GDM1 (cell line): ENCODE measurements at places on chromosomes 2 and 18.

DNA sequence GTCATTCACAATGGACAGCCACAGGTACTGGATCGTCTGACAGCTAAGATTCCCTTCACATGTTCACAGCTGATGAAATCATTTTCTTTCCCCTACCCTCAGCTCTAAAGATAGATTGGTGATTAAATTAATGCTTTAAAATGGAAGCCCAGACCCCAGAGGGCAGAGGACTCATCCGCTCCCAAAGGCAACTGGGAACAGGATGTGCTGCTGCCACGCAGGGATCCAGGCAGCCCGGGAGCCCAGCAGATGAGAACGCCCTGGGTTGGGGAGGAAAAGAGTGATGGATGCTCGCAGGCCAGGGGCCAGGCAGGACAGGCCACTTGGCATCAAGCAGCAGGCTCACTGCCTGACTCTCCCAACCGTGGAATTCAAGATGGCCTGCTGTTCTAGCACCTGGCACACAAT is 41.3 kb downstream of the HDHD2 start:
- DNase-seq, result no peak

GRCh38 chr2:32135409-32135808 is 30.3 kb upstream of the SLC30A6 start:
- DNase-seq, result no peak

GRCh38 chr2:125559186-125559585 is 1096.8 kb upstream of the GYPC start:
- no peak for DNase-seq

DNA sequence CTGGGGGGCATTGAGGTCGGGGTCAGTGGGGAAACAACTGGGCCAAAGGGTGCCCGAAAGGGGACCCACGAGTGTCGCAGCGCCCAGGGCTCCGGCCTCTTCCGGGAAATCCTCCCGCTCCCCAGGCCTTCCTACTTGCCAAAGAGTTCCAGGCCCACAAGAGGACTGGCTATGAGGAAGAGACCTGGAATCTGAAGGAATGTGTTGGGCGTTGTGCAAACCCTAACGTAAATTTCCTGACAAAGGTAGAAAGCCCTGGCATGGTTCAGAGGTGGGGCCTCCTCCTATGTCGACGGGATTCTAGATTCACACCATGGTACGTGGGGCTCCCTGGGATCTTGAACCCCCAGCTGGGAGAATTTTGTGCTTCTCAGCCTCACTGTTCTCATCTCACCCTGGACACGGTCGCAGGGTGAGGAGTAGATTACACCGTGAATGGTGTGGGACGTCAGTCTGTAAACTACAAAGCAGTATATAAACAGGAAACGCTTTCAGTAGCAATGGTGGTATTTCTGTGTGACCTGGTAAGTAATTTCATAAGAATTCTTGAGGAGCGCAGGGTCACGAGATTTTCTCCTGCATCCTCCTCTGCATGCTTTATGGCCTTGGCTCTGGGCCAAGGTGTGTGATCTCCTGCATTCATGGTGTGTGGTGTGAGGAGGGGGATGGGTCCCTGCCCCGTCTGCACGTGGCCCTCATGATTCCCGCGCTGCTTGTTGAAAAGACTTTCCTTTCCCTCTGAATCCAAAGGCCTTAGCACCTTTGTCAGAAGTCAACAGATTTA is 868 bp downstream of the HSBP1L1 start:
- DNase-seq, result no peak

GRCh38 chr2:218223046-218223445 is 6.1 kb downstream of the ARPC2 start:
- DNase-seq, result no peak

GRCh38 chr2:58237741-58238140 is 3.4 kb downstream of the FANCL start:
- no peak for DNase-seq

- no peak for DNase-seq
These were observed 198.2 kb downstream of the CTNNA2 start for GRCh38 chr2:79711098-79711497.

DNA sequence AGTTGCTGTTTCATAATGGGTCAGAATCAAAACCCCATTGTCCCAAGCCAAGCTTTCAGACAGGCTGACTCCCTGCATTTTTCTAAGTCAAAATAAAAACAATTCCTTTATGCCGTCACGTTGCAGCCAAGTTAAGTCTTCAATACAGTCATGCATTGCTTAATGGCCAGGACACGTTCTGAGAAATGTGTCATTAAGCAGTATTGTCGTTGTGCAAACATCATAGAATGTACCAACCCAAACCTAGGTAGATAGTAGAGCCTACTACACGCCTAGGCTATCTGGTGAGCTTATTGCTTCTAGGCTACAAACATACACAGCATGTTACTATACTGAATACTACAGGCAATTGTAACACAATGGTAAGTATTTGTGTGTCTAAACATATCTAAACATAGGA is 160.4 kb upstream of the FOSL2 start:
- DNase-seq, result no peak

DNA sequence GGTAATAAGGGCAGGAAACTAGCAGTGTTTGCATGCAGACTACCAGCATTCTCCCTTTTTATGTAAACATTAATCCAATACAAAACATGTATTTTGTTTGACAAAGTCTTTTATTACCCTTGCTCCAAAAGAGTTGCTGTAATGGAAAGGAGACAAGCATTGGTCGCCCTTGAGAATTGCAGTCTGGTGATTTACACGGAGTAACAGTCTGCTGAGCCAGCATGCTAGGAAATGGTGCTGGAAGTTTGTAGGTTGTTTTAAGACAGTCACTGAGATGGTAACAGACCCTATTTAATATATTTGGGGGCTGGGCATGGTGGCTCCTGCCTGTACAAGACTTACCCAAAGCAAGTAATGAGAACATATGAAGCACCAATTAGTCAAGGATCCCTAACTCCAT is 2.8 kb upstream of the PRKCE start:
- DNase-seq, result no peak

GRCh38 chr2:4091869-4092268 is 388.5 kb downstream of the DCDC2C start:
- no peak for DNase-seq

DNA sequence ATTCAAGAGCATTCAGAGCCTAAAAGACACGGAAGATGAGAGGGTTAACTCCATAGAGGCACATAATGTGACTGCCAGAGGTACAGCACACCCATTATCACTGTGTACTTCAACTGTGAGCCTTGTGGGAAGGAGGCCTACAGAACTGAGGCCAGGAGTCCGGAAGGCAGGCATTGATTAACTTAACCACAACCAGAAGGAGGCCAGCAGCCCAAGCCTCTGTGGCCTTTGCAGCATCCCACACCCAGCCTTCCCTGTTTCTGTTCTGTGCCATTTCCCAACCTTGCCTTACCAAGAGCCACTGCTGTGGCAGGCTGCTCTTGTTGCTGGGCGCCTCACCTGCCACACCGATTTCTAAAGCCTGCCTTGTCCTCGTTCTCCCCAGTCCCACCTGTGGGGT is 27.2 kb downstream of the SIGLEC15 start:
- no peak for DNase-seq

GRCh38 chr2:85049236-85049635 is 78.3 kb downstream of the KCMF1 start:
- no peak for DNase-seq

GRCh38 chr2:147386284-147386683 is 458.5 kb upstream of the ACVR2A start:
- DNase-seq, result no peak

DNA sequence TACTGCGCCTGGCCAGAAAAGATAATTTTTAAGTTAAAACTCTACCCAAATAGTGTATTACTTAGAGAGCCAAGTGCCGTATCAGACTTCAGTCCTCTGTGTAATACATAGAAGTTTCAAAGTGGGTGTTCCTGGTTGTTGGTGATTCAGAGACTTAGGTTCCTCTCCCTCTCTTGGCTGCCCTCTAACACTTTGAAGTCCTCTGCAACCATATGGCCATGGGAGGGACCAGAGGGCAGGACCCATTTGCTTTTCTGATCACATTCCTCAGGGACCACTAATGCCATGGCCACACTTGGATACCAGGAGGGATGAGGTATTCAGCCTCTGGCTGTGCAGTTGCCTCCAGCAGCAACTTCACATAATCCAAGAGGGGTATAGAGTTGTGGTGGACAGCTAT is 131.5 kb downstream of the CAPN13 start:
- DNase-seq, result no peak

DNA sequence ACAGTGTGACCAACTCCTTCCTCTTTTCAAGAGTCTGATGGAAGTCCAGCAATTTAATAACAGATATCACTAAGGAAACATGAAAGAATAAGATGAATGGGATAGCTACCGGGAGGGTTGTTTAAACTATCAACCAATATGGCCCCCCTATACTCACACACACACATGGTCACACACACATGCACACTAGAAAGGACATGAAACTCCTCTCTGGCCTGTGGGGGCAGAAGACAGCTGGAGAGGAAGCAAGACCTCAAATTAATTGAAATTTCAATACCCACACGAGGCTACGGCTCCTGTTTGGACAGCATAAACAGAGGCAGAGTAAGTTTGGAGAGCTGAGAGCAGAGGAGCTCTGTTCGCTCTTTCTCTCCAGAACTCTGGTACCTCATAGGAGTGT is 34.7 kb upstream of the REEP1 start:
- DNase-seq, result no peak

GRCh38 chr2:8357738-8358518 is 323.9 kb upstream of the ID2 start:
- no peak for DNase-seq

- no peak for DNase-seq
These were observed 8.6 kb downstream of the OXER1 start for GRCh38 chr2:42755191-42755880.

DNA sequence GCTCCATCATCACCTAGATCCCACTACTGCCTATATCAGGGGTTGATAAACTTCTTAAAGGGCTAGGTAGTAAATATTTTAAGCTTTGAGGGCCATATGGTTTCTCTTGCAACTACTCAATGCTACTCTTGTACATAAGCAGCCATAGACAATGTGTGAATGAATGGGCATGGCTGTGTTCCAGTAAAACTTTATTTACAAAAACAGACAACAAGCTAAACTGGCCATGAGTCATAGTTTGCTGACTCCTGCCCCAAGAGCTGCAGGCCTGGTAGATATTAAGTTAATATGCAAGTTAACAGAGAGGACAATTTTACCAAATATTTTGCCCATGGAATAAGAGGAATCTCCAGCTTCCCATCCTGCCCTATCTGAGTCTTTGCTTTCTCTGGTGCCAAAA is 29.8 kb upstream of the MYO3B start:
- no peak for DNase-seq

DNA sequence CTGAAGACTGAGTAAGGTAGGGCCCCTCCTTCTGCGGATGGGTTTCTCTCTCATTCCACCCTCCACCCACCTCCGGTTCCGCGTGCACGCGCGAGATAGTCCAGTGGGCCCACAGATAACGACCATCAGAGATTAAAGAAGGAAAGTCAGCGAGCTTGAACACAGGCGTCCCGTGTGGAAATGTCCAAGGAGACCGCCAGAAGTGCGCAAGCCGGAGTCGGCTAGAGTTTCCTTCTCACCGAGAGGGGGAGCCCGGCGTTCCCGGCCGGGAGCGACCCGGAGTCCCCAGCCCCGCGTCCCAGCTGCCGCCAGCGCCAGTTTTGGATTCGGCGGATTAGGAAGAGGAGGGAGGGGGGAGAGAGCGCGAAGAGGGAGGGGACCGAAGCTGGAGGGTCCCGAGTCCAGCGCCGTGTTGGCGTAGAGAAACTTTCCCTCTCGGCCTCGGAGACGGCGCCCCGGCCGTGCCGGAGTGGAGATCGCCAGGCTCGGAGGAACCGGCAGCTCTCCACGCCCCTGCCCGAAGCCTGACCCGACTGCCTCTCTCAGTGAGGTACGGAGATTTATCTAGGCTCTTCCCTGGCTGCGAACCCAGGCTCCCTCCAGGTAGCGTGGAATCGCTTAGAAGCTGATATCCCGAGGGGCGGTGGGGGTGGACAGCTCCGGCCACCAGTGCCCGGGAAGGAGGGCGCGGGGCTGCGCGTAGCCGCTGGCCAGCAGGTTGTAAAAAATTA is at the start of gene GULP1:
Gene GULP1 (plus strand): TSS at position 258 of the 731 bp plus-strand sequence. CDS start 185,829 bp downstream, outside the sequence.
- no peak for DNase-seq

DNA sequence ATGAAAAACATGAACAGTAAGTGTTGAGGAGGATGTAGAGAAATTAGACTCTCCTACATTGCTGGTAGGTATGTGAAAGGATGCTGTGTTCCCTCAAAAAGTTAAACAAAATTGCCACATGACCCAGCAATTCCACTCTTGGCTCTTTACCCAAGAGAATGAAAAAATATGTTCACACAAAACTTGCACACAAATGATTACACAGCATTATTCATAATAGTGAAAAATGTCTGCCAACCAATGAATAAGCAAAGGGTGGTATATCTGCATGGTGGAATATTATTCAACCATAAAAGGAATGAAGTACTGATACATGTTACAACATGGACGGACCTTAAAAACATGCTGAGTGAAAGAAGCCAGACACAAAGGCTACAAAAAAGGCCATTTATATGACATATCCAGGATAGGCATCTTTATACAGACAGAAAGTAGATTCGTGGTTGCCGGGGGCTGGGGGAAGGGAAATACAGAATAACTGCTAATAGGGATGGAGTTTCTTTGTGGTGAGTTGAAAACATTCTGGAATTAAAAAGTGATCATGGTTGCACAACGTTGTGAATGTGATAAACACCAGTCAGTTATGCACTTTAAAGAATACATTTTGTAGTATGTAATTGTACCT is 85.4 kb upstream of the MYO3B start:
- no peak for DNase-seq

DNA sequence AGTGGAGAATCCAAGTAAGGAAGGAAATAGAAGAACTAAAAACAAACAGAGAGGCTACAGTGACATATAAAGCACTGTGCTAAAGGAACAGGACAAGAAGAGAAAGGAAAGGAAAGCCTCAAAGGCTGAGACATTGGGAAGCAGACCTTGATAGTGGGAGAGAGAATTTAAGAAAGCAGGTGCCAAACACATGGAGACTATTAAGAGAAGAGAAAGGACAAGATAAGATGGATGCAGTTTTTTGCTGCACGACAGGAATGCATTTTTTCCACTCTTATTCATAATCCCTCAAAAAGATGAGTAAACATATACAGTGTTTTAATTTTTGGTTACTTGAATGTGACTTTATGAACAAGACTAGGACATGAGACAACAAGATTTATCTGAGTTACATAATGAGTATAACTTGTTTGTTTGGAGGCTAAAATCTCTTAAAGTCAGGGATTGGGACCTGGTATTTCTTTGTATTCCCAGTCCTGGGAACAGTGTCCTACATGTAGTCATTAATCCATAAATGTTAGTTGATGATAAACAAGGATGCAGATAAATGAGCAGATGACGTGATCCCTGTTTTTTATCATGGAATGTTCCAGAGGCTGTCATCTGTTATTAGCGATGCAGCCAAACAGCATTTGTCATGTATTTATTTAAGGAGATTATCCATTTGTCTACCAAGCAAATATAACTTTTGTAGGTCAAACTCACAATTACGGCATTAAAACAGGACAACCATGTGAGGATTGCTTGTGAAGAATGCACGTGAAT is 141.7 kb downstream of the DNER start:
- no peak for DNase-seq

- DNase-seq, result no peak
These were observed 207.3 kb downstream of the TRIB2 start for GRCh38 chr2:12923907-12924610.
